ENCODE measurements at places on chromosomes 2 and 18.

GRCh38 chr18:44598514-44598913, 82.2 kb upstream of the SETBP1 start:
- no peak for DNase-seq

- no peak for DNase-seq
Observed at GRCh38 chr2:154623819-154624218, 74.7 kb upstream of the KCNJ3 start.

GRCh38 chr18:36265015-36265414, 32.5 kb upstream of the FHOD3 start:
- DNase-seq = no peak

DNA sequence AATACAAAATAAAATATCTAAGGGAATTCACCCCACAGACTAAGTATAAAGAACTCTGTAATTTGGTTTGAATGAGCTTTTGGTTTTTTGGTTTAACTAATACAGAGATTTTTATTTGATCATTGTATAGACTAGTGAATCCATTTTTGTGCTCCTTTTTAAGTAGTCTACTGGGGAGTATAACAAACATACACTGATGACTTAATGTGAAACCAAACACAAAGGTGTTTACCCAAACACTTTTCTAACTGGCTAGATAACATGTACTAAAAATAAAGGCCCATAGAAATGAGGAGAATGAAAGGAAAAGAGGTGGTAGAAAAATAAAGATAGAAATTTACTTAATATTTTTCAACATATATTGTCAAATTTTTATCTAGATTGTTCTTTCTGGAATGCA, 146.0 kb downstream of the NRXN1 start:
- no peak for DNase-seq

DNA sequence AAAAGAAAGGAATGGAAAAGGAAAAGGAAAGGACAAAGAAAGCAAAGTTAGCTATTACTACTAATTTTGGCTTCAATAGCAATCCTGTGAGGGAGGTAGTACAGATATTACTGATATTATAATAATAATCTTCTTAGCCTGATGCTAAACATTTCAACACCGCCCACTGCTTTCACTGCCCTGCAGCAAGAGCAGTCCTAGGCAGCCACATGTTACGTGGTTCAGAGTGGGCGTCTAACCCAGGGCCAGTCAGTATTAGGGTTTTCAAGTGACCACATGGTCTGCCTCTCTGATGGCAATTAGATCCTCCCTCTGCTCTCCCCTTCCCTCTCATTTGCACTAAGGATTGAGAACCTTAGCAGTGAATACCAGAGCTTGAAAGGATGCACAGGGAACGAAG, 83.7 kb upstream of the ZNF397 start:
- no peak for DNase-seq

DNA sequence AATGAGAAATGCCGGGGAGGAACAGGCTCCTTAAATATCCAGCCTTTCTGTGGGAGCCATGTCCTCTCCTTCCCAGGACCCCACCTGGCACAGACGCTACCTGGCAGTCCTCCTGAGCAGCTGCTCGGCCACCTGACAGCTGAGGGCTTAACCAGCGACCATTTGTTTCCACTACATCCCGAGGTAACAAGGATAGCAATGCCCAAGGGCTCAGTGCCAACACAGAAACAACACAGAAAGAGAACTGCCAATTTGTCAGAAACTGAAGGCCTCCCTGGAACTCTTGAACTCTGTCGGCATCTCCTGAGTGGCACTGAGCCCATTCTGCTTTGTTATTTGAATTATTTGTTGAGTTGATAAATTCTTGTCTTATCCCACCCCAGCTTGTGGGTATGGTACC, 122.2 kb upstream of the ARHGAP28 start:
- DNase-seq = no peak

DNA sequence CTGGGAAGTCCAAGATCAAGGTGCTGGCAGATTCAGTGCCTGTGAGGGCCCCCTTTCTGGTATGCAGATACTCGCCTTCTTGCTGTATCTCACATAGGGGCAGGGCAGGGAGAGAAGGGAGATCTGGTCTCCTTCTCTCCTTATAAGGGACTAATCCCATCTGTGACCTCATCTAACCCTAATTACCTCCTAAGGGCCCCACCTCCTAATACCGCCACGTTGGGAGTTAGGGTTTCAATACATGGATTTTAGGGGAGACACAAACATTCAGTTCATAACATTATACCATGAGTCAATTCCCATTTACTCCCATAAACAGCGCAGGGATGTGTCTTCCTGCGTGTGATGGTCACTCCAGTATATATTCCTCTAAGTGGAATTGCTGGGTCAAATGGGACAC, 73.8 kb upstream of the TXNDC2 start:
- DNase-seq = no peak

DNA sequence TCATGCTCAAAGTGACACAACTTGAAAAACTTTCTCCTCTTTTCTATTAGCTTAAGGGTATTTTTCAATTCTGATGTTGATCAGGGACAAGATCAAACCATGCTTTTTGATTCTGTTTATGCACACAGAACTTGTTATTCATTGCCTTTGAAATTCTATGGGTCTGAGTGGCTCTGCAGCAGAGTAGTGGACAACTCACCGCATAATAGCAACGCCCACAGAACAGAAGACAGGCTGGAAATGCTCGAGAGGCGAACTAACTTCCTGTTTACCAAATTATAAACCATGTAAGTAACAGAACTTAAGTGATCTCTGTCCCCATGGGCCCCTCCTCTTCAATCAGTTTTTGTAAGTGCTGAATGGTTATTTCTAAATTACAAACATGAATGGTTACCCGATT, 131.2 kb downstream of the CBLN2 start:
- DNase-seq = peak; percentile 4

DNA sequence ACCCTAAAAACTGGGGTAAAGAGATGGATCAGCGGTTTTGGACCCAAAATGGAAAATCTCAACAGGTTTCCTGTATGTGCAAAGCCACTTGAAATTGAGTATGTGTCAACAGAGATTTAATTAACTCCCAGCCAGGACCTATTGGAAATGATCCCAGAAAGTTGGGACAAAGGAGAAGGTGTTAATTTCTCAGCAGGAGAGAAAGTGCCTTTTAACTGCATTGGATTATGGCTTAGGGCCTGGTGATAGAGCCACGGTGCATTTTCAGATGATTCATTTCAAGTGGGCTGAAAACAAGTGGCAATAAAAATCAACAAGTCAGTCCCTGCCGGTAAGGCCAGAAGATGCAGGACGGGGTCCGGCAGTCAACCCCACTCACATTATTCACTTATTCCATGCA, 80.2 kb upstream of the BCL11A start:
- DNase-seq = no peak

DNA sequence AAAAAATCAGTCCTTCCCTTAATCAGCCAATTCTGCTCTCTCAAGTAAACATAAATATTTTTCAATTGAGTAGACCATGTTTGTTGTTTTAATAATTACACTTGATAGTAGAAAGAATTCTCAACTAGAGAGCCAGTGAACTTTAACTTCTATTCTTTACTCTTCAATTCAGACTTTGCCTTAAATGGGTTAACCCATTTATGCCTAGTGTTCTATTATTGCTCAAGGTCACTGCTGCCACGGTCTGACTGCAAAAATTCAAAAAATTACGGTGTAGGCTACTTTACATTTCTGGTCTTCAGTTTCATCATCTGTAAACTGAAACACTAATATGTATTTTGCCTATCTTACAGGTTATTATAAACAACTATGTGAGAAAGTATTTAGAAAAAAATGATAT, 103.1 kb downstream of the TLK1 start:
- no peak for DNase-seq
